ENCODE measurements at places on chromosomes 11 and 22.

DNA sequence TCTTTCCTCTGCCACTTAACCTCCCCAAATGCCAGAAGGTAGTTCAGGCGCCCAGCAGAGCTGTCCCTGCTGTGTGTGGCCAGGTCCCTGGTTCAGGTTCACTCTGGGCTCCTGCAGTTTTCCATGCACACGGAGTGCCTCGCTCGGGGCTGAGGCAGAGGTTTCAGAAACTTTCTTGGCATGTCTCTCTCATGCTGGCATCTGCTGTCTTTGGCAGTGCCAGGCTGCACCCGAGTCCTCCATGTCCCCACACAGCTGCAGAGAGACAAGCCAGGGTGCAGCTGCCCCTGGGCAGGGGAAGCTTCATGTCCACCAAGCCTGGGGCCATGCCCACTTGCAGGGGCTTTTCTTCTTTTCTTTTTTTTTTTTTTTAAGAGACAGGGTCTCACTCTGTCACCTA lies 7.0 kb upstream of the NEFH start:
- no peak for DNase-seq

GRCh38 chr11:31767685-31768084 lies 43.4 kb downstream of the PAX6 start:
- peak; percentile 27 for DNase-seq

DNA sequence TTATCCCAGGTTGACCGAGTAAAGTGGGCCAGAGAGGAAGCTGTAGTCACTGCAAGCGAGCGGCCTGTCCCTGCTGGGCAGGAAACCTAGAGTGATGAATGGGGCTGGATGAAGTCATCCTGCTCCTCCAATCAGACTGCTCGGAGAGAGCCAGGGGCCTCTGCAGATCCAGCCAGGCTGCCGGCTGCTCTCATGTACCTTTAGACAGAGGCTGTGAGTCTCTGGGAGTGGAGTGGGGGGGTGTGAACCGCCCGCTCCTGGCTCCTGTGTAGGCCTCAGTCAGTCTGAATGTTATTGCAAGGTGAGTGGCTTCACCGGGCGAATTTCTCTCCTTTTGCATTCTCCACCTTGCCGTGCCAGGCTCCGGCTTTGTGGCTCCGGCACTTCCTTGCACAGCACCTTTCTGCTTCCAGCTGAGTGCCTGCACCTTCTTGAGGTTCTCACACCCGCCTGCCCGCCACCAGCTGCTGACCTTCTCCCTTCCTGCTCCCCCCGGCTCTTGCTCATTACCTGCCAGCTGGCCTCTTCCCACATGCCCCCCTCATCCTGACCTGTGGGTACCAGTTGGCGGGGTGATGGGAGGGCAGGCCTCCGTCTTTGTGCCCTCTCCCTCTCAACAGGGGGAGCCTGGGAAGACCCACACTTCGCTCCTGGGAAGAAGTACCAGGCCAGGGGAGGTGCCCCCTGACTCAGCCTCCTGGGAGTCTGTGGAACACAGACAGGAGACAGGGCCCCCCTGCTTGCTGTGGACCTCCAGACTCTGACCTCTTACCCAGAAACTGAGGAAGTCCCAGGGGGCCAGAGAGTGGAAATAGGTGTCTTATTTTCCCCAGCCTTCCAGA lies 79.9 kb downstream of the GRAMD1B start:
- DNase-seq, result peak; percentile 91

DNA sequence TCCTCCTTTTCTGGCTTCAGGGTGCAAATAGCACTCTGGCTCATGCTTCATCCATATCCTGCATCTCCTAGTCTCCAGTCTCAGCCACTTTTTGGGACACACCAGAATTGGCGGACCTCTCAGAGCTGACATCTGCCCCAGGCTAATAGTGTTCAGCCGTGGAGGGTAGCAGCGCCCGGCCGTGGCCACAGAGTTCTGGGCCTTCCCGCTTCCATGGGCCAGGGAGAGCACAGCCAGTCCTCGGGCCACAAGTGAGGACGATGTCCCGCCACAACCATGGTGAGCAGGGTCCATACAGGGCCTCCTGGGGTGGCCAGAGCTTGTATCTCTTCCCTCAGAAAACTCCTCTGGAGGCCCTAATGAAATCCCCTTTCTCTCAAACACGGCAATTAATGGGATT lies 26.0 kb downstream of the DKK3 start:
- DNase-seq, result no peak

- no peak for DNase-seq
These were observed 18.0 kb upstream of the E2F8 start for GRCh38 chr11:19258641-19259230.

DNA sequence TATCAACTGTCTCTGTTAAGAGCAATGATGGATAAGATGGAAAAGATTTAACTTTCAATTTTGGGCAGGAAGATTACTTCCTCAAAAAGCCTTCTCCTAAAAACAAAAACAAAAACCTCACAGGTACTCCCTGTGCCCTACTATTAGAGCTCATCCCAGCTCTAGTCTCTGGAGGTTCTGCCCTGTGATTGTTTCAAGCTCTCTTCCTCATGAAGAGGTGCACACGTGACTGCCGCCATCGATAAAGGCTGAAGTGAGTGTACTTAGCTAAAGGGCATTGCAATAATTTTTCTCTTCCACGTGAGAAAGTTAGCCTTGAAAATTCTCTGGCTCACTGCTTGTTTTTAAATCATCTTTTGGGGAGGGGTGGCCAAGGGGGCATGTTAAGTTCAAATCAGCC lies 36.6 kb downstream of the MPPED2 start:
- DNase-seq, result no peak

DNA sequence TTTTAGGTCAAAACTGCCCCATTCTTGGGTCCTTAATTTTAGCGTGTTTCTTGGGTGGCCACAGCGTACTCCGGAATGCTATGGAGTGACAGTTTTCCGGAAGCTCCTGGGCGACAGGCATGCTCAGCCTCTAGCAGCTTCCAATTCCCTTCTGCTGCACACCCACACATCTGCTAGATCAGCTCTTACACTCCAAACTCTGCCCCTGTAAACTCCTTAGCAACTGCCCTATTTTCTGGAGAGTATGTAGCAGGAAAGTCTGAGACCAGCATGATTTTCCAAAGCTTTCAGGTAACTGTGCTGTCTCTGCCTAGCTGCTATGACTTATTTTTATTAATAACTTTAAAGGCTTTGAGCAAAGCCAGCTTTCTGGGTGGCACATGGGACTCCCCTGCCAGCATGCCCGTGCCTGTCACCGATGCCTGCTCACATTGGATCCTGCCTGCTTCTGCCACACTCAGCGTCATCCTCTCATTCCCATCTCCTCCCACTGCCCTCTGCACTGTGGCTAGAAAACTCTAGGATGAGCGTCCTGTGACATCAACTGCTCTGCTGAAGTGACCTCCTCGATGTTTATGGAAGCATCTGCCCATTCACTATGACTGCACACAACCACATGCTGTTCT lies 17.3 kb downstream of the TOLLIP start:
- no peak for DNase-seq

GRCh38 chr11:11000579-11001283 lies 142.9 kb upstream of the ZBED5 start:
- DNase-seq, result no peak

DNA sequence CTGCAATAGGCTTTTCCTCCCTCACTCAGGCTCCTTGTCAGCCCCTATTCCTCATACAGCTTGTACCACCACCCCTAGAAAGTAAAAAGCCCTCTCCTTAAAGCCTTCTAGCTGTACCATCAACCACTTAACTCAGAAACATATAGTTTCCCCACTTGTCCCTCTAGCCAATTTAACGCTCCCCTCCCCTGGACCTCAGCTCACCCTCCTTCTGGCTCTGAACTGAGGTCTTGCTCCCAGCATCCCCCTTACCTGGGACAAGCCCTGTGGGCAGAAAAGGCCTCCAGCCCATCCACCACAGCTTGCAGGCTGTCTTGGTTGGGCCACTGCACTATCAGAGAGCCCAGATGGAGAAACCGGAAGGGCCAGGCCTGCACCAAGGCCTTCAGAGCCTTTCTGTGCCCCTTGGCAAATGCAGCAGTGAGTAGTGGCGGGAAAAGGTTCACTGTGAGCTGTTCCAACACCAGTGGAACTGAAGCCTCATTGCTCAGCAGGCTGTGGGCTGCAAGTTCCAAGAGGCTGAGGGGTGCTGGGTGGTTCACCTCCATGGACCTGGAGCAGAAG lies 12.4 kb upstream of the TOP3B start:
- no peak for DNase-seq
